ENCODE measurements at places on chromosomes 5 and 9.

DNA sequence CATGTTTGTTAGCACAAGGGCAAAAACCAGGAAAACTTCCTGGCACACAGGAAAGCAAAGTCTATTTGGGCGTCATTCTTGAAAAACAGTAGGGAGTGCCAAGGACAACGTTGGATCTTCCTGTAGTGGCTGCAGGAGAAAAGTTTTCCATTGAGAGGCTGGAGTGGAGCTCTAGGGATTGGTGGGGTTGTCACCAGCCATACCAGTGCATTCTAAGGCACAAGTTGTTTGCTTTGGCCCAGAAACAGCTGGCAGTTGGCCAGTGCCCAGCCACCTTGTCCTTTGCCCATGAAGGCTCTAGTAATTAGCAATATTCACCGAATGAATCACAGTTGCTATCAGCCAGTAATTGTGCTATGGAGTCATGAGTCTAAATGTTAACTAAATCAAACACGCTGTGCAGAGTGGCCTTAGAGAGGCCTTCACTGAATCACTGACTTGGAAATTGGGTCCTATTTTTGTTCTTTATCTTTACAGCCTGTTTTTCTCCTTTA lies 26.4 kb downstream of the TNFSF15 start:
- H3K27me3 ChIP-seq: peaks cover 15% of the 10 kb centered on the region
- peaks cover 34% of the 10 kb centered on the region for H3K4me1 ChIP-seq
- DNase-seq: no peak
- no peak overlapping the region for H3K4me3 ChIP-seq
- no peak overlapping the region for H3K27ac ChIP-seq
- peaks cover 3% of the 10 kb centered on the region for H3K36me3 ChIP-seq

DNA sequence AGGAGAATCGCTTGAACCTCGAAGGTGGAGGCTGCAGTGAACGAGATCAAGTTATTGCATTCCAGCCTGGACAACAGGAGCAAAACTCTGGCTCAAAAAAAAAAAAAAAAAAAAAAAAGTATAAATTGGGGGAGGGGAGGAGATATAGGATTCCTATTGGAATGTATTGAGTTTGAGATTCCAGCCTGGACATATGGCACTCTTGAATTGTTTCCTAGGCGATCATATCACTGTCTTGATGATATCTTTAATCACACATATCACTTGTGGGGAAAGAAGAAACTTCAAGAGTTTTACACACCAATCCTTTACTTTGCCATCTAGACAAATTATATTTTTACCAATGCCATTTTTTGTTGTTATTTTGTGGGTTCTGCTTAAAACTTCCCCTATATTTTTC lies 42.4 kb downstream of the TMC1 start:
- no peaks in the 10 kb centered on the region for H3K4me1 ChIP-seq
- H3K4me3 ChIP-seq: no peak overlapping the region
- peaks cover 6% of the 10 kb centered on the region for H3K27me3 ChIP-seq
- DNase-seq: no peak

- no peaks in the 10 kb centered on the region for H3K4me1 ChIP-seq
- H3K36me3 ChIP-seq: no peaks in the 10 kb centered on the region
Measured at GRCh38 chr5:36669015-36669651, 62.7 kb downstream of the SLC1A3 start.

DNA sequence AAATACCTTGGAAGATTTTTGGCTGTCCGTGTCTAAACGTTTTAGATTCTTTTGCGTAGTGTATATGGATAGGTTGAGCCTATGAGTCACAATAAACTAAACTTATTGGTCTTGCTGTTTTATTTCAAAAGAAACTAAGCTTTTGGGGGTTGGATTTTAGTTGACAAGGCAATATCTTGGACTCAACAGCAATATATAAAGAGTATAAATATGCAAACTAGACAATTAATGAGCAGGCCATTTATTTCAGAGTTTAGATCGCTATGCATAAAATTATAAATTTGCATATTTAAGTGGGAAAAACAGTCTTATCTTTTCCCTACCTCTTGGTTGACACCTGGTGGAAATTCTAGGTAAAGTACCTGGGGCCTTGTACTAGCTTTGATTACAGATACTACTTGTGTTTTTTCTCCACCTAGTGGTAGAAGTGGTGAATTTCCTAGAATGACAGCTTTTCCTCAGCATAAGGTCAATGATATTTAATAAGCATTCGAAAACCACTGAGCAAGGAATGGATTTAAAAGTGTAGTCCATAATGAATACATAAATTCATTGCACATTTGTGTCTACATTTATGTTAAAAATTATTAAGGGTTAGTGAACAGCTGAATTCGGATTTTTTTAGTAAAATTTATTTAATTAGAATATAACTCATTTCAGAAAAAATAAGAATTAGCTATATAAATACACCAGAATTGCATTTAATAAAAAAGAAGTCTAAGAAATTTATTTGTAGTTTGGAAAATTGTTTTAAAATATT lies 1.7 kb upstream of the ARRDC3 start:
- peak overlapping the region; percentile 99 for H3K27ac ChIP-seq
- peaks cover 17% of the 10 kb centered on the region for H3K36me3 ChIP-seq
- peaks cover 2% of the 10 kb centered on the region for H3K27me3 ChIP-seq
- DNase-seq: peak; percentile 66
- peak overlapping the region; percentile 87 for H3K4me3 ChIP-seq
- peaks cover 20% of the 10 kb centered on the region for H3K4me1 ChIP-seq
